ENCODE measurements at places on chromosomes 1 and 21.
A peak's percentile ranks its signal among the peaks of the same experiment; 100 is the strongest.

- no peak for DNase-seq
These were observed 109.3 kb downstream of the NTNG1 start for GRCh38 chr1:107250169-107250568.

DNA sequence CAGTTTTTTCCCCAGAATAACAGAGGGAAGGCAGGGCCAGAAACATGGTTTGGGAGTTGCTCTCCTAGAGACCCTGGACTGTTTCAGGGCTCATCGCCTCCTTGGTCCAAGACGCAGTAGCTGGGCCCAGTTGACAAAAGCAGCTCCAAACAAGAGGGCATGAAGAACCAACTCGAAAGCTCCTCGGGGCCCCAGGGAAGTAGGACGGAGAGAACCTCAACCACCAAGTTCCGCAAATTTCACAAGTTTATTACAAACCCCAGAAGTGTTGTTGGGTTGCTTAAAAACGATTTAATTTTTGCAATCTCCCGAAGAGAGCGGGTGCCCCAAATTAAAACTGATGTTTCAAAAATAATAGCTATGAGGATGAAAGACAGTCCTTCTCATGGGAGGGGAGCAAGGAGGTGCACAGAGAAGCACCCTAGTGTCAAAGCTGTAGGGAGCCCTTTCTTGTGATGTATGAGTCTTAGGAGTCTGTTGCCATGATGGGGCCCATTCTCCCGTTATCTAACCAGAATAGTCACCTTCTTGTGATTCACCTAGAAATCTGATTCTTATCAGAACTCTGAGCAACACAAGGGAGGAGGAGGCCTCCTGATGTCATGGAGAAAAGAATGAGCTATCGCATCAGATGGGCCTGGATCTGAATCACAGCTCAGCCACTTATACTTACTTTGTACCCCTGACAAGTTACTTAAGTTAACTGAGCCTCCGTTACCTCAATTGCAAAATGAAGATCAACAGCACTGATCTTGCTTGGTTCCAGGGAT is 165.7 kb upstream of the IRF2BP2 start:
- peak; percentile 2 for DNase-seq

DNA sequence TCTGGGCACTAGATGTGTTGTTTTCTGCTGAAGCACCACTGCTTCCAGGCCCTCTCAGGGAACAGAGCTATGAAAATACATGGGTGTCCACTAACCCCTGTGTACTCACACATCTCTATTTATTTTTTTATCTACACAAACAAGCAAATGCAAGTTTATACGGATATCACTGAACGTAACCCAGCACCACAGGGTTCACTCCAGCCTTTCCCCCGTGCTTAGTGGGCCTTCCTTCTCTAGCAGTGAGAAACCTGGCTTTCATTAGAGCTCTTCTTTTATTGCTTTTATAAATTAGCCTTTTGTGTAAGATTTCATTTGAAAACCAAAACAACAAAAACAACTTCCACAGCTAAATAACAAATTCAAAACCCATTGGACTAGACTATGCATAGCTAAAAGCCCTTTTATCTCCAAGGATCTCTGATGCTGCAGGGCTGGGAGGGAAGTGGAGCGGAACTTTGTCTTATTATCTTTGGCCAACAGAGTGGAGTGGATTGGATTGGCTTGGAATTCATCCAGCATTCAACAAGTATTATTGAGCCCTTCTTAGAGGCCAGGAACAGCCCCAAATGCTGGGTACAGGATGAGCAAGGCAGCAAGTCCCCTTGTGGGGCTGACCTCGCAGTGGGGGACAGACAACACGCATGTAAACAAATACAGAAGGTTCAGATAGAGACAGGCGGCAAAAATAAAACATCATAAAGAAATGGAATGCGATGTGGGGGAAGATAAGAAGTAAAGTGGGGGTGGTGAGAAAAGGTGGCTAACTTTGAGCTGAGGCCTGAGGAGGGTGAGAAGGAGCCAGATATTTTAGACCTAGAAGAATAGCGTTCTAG is 371.8 kb upstream of the POU3F1 start:
- no peak for DNase-seq

GRCh38 chr1:213507472-213508223 is 456.6 kb downstream of the RPS6KC1 start:
- no peak for DNase-seq

DNA sequence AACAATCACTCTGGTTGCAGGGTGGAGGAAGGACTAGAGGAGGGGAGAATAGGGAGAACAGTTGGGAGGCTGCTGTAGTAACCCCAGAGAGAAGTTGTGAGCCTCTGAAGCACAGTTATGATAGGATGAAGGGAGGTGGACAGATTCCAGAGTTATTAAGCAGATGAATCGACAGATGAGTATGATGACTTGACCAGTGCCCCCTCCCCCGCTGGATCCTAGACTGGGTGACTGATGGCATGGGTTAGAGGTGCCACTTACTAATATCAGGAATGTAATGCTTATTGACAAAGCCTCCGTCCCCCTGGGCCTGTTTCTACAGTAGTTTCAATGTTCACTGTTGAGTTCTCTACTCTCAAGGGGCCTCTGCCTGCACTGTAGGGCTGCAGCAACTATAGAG is 14.0 kb upstream of the TIPRL start:
- DNase-seq, result no peak

DNA sequence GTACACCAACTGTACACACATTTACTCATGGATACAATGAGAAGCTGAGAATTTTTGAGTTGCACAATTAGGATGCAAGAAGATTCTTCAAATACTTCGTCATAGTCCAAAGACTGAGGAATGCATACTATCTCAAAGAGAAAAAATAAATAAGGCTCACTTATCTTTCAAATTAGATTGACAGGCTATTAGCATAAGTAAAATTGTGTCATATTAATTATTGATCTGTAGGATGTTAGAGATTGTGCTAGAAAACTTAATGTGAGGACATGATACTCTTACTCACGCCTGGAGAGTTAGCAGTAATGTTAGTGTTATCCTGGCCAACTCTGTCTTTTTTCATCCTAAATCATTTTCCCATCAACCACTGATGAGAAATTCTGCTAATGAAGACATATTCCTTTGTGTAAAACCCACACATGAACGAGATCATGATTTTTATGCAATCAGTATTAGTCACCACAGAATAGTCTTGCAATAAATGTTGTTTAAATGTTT is 659.0 kb downstream of the LTN1 start:
- no peak for DNase-seq

- DNase-seq, result no peak
These were observed 97.3 kb downstream of the PLA2G4A start for GRCh38 chr1:186925881-186926669.
